Hematopoietic multipotent progenitor cell treated with erythropoietin and hydrocortisone succinate and interleukin-3 and kit ligand, for 8 days (in vitro differentiated cells): ENCODE measurements at places on chromosomes 2 and 18.
A peak's percentile ranks its signal among the peaks of the same experiment; 100 is the strongest.

- peak; percentile 71 for DNase-seq
Observed at GRCh38 chr18:63339920-63340484, 20.4 kb upstream of the BCL2 start.

GRCh38 chr2:44550561-44550960 lies 188.8 kb downstream of the CAMKMT start:
- no peak for DNase-seq

DNA sequence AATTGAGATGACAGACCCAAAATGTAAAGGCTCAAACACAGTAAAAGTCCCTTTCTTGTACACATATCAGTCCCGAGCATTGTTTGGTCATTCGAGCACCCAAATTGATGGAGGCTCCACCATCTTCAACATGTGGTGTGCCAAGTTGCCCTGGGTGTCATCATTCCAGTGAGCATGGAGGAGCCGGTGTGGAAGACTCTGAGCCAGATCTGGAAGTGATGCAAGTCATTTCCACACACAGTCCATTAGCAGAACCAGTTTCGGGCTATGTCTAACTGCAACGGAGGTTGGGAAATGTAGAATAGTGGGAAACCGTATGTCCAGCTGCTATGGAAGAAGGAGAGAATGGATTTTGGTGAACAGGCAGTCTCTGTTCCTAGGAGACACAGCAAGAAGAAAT lies 40.9 kb upstream of the BZW1 start:
- no peak for DNase-seq

- no peak for DNase-seq
Observed at GRCh38 chr2:61762292-61762691, 91.6 kb downstream of the FAM161A start.

GRCh38 chr2:144937910-144938709 lies 418.2 kb upstream of the ZEB2 start:
- no peak for DNase-seq

GRCh38 chr18:79934311-79935097 lies 16.9 kb downstream of the SLC66A2 start:
- no peak for DNase-seq

DNA sequence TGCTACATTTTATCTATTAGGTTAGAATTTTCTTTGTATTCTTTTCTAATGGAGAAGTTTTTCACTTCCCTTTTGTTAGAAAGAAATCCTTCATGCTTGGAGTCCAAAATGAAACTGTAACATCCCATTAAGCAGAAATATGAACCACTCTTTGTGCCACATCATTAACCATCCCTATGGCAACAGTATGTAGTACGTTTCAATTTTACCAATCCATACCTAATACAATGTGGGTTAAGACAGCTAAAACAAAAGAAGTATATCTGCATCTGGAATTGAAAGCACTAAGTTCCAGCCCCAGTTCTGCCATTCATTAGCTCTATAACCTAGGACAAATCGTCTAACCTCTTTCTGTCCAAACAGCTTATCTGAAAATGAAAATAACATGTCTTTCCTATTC lies 409.2 kb upstream of the SPHKAP start:
- no peak for DNase-seq

- no peak for DNase-seq
Observed at GRCh38 chr2:158414538-158414937, 42.0 kb downstream of the CCDC148 start.

- DNase-seq: no peak
Observed at GRCh38 chr2:43028188-43028587, 198.2 kb downstream of the ZFP36L2 start.

GRCh38 chr2:178700922-178701342 lies 106.3 kb downstream of the TTN start:
- peak; percentile 30 for DNase-seq

DNA sequence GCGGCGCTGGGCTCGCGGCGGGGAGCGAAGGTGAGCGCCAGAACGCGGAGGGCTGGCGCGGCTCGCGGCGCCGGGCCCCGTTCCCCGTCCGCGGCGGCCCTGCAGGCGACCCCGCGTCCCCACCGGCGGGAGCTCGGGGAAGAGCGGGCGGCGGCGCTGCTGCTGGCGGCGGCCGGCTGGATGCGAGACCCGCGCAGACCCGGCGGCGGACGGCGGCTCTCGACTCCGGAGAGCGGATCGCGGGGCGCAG lies 213 bp downstream of the DOK6 start:
- no peak for DNase-seq

DNA sequence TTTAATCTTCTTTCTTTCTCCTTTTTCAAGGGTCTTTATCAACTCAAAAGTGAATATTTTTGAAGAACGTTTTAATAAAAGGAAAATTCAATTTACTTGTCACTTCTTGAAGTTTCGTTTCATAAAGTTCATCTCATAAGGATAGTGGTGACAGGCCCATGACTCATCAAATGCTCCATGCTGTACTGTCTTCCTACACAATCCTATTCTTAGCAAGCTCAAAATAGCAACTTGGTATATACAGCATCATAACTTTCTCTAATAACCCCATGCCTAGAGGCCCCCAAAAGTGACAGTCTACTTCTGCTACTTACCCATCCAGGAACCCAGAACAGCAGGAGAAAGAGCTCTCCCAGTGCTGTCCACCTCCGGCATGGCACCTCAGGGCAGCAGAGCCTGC lies 7.7 kb downstream of the FBXO15 start:
- DNase-seq: no peak

GRCh38 chr2:165009466-165009865 lies 54.1 kb upstream of the SLC38A11 start:
- no peak for DNase-seq

GRCh38 chr2:1227274-1227900 lies 185.9 kb upstream of the TPO start:
- DNase-seq: no peak

DNA sequence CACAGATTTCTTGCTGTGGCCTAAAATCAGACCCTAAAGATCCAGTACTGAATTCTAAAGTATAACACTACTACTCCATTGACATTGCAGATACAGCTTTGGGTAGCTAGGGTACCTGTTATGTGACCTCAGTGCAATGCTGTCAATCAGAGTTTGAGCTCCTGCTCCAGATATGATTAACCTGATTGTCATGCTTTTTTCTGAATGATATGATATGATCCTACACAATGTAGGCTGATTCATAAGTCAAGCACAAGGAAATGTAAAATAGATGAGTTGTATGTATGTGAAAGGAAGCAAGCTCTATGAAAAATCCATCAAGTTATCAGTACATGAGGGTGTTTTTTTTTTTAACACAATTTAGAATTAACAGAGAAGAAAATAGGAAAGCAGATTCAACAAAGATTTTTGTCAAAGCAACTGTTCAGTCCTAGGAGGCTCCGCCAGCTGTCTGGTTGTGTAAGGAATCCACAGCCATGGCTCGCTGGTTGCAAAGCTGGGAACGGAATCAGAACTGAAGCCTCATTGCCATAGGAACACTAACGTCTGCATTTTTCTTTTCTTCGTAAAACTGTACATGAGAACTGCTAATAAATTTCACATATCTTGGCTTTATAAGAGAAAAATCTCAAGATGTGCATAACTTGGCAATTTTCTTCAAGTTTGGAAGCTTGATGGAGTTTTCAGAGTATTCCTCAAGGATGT lies 52.9 kb downstream of the NR4A2 start:
- DNase-seq: no peak

DNA sequence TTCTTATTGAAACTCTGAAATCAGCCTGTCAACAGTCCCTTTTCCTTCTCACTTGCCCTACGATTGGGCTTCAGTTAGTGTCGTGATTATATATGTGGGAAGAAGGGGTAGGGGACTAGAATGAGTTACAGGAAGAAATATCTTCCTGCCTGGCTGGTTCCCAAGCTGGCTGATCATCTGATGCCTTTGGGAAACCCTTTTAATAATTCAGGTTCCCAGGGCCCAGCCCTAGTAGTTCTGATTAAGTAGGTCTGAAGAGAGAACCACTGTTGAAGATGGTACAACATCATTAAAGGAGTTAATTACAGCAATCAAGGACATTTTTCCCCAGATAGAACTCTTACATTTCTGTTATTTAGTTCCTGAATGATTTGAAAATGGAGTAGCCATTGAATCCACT lies 110.1 kb upstream of the EML6 start:
- DNase-seq: no peak

GRCh38 chr2:142095647-142096046 lies 35.2 kb downstream of the LRP1B start:
- DNase-seq: no peak

GRCh38 chr2:170815746-170816503 lies 762 bp upstream of the GAD1 start:
- DNase-seq: peak; percentile 59

- no peak for DNase-seq
Observed at GRCh38 chr2:96867756-96868554, 1.9 kb downstream of the SEMA4C start.

DNA sequence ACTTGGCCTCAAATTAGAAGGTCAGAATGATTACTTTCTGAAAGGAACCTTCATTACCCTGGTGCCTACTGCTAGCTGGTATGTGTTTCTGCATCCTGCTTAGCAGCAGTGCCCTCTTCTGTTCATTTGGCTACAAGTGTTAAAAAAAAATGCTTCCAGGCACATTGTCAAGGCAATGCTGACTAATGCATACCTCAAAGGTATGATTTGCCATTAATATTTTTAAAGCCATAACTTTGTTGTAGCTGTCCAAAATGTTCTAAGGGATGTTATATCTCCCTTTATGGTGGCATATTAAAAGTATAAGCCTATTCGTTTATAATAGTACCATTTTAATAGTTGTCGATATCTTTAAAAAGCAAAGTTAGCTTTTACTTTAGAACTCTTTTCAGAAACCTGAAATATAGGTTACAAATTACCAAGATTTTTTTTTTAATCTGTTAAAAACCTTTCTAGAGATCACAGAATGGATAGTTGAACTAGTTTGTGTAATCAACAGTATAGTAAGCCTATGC lies 52.0 kb upstream of the FAM171B start:
- DNase-seq: peak; percentile 67

- no peak for DNase-seq
Observed at GRCh38 chr2:189592353-189592984, 11.9 kb upstream of the SLC40A1 start.

GRCh38 chr2:220046507-220046906 lies 419.1 kb downstream of the SLC4A3 start:
- no peak for DNase-seq

DNA sequence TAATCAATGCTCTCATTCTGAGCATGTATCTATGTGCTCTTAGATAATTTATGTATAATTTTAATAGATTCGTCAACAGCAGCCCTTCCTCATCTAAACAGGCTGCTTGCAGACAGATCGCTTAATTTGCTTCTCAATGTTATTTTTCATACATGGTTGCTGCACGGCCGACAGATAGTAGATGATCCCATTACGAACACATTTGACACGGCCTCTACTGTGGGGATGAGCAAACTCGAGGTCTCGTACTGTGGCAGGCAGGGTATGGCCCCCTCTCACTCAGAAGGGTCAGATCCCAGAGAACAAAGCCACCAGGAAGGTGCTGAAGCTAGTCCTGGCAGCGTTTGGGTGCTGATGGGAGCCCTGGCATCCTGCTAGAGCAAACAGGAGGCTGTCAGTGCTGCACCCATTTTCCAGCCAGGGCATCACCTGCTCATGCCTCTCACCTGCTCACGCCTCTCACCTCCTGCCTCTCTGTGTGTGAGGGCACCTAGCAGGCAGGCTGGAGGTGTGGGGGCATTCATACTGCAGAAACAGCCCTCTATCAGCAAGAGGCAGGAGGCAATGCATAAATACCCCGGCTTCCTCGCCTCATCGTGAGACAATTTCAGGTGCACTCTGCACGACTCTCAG lies 80.0 kb downstream of the KLHL29 start:
- no peak for DNase-seq

DNA sequence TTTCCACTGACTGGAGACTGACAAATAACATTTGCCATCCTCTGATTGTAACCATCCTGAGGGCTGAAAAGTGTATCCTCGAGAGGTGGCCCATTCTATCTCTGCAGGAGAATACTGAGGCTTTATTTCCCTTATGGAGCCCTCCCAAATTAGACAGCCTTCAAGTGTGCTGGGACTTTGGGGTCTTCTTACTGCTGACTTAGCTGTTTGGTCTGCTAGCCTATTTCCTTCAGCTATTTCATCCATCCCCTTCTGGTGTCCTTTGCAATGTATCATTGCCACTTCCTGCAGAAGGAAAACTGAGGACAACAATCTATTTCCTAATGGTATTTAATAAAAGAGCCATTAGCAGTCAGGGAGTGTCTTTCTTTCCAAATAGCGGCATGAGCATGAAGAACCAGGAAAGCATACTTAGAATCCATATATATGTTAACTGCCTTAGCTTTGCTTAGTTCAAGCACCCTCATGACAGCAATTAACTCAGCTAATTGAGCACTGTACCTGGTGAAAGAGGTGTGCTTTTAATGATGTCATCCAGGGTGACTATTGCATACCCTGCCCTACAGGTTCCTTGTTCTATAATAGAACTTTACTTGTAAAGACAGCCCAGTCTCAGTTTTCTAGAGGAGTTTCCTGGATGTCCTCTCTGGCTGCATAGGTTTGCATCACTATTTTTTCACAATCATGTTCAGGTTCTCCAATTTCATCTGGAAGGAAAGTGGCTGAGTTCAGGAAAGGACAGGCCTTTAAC lies 24.0 kb downstream of the CMPK2 start:
- DNase-seq: no peak

GRCh38 chr2:223654384-223654915 lies 52.3 kb upstream of the SCG2 start:
- no peak for DNase-seq

DNA sequence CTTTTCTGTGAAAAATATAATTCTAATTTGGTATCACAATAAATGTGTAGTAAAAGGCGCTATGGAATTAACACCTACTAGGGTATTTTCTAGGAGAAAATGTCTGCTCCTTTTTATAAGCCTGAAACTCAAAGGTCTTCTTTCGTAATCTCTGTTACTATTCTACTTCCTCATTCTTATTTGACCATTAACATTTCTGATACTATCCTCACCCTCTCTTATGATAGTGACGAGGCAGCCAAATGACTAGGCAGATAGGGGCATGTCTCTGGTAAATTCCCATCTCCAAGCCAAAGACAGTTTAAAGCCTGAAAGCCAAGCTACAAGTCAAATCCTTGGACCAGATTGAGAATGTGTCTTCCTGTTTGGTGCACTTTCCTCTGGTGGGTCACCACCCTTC lies 251.7 kb downstream of the LRRTM4 start:
- no peak for DNase-seq

DNA sequence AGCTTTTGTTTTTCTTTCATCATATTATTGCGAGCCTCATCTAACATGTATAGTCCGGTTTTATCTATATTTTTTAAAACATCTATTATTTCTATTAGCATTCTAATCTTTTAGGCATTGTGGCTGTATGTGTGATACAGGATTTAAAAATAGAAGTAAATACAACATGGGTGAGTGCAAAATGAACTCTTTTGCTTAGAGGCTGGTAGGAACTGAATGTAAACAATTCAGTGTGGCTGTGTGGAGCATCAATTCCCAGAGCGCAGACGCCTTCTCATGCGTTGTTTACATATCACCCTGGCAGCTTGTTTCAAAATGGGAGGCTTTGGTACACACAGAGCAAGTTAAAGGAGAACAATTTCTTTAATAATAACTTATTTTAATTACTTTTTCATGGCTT lies 836 bp downstream of the DTNA start:
- DNase-seq: no peak
